ENCODE measurements at places on chromosomes 13 and 19.

GRCh38 chr13:30094015-30094414 lies 213.3 kb downstream of the KATNAL1 start:
- no peak for DNase-seq

- no peak for DNase-seq
Measured at GRCh38 chr19:313988-314815, 23.0 kb upstream of the PLPP2 start.

- DNase-seq = peak; percentile 4
Measured at GRCh38 chr13:24557081-24557480, 44.5 kb upstream of the PARP4 start.

DNA sequence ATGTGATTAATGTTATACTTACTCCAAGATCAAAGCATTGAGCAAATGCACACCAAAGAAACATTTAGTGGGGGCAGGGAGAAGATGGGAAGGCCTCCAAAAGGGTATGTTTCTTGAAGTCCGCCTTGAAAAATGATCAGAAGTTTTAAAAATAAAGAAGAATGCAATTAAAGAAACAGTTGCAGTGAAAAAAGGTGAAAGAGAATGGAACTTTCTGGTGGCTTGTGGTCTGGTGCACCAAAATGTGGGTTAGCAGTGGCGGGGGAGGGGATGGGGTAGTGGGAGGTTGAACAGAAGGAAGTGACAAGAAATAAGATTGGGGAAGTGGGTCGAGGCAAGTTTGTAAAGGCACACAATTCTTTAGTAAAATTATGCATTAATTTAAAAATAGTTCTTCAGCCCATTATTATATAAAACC lies 2.5 kb downstream of the LCP1 start:
- DNase-seq = no peak

DNA sequence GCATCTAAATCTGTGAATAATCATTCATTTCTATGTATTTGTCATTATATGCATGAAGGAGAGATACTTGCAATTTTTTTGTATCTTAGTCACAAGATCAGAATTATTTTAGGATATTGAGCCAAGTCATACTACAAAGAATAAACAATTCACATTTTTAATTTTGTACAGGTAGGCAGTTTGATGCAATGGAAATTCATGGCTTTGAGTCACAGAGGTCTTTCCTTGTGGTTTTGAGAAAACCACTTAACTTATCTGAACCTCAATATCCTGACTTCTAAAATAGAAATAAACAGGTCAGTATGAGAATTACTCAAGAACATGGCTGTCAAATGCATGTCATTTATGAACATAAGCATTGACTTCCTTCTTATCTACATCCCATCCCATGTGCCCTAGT lies 221.4 kb upstream of the SLC10A2 start:
- peak; percentile 56 for DNase-seq

DNA sequence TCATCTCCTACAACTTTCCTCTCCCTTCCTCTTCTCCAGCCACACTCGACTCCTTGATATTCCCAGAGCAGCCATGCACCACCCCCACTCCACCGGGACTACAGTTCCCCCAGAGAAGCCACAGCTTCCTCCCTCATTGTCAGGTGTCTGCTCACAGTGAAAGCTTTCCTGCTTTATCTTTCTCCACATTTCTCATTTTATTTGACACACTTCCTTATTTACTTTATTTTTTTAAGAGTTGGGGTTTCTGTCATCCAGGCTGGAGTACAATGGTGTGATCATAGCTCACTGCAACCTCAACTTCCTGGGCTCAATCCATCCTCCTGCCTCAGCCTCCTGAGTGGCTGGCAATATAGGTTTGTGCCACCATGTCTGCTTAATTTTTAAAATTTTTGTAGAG lies 464.6 kb downstream of the MYO16 start:
- no peak for DNase-seq

GRCh38 chr19:23817519-23817918 lies 58.8 kb upstream of the ZNF681 start:
- DNase-seq = no peak

GRCh38 chr13:41365631-41366030 lies 54.6 kb downstream of the NAA16 start:
- DNase-seq = peak; percentile 14

DNA sequence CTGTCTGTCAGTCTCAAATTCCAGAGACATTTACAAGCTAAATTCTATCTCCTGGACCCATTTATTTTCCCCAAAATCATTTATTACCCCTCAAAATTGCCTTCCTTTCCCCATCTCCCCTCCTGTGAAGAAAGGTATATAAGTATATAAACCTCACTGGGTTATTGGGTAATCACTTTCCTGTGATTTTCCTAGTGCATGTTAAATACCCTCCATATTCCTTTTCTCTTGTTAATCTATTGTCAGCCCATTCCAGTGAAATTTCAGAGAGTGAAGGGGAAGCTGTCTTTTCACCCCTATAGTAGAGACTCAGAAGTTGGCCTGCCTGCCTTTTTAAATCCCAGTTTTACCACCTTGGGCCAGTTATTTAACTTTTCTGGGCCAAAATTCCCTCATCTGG lies 9.9 kb downstream of the IFNL1 start:
- no peak for DNase-seq

- no peak for DNase-seq
Measured at GRCh38 chr19:7781157-7781556, 18.1 kb downstream of the CLEC4M start.

GRCh38 chr19:40677156-40677555 lies 13.3 kb downstream of the NUMBL start:
- no peak for DNase-seq

DNA sequence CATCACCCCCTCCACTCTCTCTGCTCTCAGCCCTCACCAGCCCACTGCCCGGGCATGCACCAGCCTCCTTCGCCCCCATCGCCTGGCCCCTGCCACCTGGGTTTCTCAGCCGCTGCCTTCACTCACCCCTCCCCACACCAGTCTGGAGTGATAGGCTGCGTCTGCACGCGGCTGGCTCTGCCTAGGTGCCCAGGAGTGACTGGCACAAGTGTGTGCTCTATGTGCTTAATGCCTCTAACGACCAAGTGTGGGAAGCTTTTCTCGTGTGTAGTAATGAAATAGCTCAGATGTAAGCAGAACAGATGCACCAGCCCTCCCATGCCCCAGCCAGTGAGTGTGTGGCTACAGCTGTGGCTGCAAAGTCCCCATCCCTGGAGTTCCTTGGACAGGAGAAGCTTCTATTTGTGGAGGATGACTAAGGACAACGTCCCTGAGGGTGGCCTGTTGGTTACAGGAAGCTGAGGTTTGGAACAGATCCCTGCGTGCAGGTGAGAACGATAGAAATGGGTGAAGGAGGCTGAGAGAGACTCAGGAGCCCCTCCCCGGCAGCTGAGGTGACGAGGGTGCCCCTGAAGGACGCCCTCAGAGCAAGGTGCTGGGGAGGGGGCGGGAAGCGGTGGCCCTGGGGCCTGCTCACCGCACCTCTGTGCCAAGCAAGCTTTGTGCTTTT lies 35.6 kb downstream of the ATP11A start:
- DNase-seq = no peak

DNA sequence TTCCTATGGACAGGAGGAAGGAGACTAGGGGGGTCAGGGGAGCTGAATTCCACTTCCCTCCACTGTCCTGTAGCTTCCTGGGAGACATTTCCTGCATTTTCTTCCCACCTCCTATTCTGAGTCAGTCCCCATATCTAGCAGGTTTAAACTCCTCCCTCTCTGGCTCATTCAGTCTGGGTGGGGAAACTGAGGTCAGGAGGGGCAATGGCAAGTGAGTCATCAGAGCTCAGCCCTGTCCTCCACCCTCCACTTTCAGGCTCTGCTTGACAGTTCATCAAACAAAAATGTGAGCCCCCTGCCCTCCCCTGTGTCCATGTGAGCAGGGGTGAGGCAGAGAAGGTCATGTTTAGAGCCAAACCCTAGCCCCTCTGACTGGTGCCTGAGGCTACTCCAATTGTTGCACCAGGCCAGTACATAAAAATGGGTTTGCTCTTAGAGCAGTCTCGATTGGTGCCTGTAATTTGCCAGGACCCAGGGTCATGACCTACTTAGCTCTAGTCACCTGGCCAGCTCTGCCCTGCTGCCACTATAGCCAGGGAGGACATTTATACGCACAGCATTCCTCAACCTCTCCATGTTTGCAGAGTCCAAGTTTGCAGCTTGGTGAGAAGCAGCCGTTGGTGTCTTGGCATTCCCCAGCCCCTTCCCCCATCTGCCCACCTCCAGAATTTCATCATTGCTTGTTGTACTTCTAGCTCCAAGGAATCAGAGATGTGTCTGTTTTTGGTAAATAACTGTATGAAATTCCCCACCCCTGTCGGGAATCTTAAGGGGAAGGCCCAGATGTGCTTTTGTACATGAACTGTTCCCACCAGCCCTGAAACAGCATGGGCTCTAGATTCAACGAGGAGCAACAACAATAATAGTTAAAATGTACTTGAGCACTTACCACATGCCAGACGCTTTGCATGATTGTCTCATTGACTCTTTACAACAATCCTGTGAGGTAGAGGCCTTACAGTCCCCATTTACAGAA lies 20.7 kb downstream of the SAMD4B start:
- peak; percentile 78 for DNase-seq
